Fibroblast of the aortic adventitia (primary cell): ENCODE measurements at places on chromosomes 1 and 21. TPM values are rescaled to one million over a fixed set of nuclear protein-coding genes. Genes with fewer than 3 reads are reported as not detected.

Gene LAD1
- total RNA-seq: not detected in 2 replicates

- peak; percentile 10 for DNase-seq
These were observed 22.1 kb downstream of the RIPPLY3 start for GRCh38 chr21:37028570-37028969.

GRCh38 chr1:32755810-32756159 is 53.2 kb upstream of the SYNC start:
- no peak for DNase-seq

DNA sequence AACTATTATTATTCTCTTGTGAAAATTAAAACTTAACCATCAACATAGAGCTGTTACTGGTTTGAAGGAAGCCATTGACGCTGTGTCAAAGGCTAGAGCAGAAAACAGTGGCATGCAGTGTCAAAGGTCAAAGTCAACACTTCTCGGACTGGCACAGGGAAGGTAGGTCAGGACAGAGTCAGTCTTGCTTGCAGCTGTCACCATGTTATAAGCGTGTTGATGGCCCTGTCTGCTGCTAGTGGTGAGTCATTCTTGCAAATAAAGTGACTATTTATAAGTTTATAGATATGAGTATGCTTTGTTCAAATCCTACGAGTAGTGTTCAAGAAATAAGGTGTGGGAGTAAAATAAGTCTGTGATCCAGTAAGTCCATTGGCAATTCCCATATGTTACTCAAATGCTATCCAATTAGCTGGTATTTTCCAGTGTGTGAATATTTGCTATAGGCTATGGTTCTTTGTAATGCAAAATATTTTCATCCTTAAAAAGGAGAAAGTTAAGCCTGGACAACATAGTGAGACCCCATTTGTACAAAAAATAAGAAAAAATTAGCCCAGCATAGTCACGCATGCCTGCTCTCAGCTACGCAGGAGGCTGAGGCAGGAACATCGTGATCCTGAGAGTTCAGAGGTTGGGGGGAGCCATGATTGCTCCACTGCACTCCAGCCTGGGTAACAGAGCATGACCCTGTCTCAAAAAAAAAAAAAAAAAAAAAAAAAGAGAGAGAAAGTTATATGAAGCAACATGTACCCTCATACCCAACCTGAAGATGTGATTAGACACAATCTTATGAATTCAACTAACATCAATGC is 26.3 kb upstream of the TINAGL1 start:
- DNase-seq: peak; percentile 33

Gene DNASE2B
- total RNA-seq: not detected in 2 replicates

Gene NCF2
- total RNA-seq: 0.63 and 0.74 TPM in 2 replicates

Gene TNNI3K
- 1.6 TPM in 1 of 2 replicates, not detected in the other for total RNA-seq

DNA sequence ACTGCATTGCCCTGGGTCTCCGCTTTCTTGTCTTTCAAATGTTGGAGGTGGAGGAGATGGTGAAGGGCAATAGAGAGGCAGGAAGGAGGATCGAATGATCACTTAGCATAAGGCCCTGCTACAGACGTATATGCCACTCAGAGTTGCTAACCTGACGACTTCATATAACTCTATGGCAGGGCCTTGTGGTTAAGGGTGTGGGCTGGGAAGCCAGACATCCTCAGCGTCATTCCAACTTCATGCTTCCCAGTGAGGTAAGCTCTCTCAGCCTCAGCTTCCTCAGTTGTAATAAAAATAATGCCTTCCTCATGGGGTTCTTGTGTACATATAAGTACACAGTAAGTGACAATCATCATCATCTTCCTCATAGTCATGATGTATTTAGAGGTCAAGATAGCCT is 54.6 kb downstream of the CASQ2 start:
- no peak for DNase-seq

DNA sequence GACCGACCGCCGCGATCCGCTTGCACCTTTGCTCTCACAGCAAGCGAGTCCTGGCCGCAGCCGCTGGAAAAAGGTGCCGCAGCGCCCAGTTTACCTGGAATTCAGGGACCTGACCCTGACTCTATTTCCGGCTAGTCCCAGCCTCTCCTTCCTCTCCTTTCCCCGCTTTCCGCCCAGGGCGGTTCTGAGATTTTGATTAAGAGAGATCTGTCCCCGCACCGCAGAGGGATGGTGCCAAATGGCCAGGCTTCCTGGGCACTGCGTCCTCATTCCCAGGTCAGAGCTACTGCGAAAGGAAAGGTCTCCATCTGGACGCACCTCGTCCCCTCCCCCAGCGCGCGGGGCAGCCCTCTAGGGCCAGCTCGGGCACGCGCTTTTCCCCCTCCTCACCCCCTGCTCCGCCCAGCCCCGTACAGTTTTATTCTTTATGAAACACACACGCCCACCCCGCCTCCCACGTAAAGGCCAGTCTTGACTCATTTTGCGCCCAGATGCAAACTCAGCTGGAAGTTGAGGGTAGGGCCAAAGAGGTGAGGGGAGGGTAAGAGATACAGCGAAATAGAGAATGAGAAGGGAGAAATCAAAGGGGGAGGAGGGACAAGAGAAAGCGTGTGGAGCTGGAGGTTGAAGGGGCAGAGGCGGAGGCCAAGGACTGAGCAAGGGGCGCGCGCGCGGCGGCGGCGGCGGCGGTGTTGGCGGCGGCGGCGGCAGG is 411.8 kb upstream of the ESRRG start:
- DNase-seq: peak; percentile 3

DNA sequence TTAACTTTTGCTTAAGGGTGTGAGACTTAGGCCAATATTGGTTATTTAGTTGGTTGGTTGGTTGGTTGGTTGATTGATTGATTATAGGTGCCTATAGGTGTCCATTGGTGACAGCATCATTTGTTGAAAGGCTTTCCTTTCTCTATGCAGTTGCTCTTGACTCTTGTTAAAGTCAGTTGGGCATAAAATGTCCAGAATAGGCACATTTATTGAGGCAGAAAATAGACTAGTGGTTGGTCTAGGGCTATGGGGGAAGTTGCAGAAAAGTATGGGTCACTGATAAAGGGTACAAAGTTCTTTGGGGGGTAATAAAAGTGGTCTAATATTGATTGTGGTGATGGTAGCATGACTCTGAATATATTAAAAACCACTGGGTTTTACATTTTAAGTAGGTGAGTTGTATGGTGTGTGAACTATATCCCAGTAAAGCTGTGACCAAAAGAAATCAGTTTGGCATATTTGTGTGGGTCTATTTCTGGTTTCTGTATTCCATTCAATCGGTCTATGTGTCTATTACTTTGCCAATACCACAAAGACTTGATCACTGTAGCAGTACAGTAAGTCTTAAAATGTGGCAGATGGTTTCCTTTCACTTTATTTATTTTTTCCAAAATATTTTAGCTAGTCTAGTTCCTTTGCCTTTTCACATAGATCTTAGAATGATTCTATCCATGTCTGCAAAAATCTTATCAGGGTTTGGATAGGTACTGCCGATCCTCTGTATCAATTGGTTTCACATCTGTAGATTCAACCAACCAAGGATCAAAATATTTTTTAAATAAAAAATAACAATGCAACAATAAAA is 63.0 kb downstream of the ATP1A1 start:
- DNase-seq: no peak

- peak; percentile 55 for DNase-seq
These were observed 37.2 kb downstream of the CAMSAP2 start for GRCh38 chr1:200775850-200776249.

Gene PPIAL4G
- total RNA-seq: not detected in 2 replicates
